Neural crest cell (in vitro differentiated cells): ENCODE measurements at places on chromosomes 5 and 9. TPM values are rescaled to one million over a fixed set of nuclear protein-coding genes. Genes with fewer than 3 reads are reported as not detected.

Gene ZNF354B
- 24.8 and 25.9 TPM in 2 replicates for total RNA-seq

Gene PCDHB8
- 1.3 and 1.8 TPM in 2 replicates for total RNA-seq

Gene ISL1
- 9.4 and 9.8 TPM in 2 replicates for total RNA-seq

- H3K27me3 ChIP-seq: peaks cover 67% of the 10 kb centered on the region
- H3K4me3 ChIP-seq: no peak overlapping the region
- no peak for DNase-seq
- H3K36me3 ChIP-seq: no peaks in the 10 kb centered on the region
Observed at GRCh38 chr9:124102363-124102762, 90.8 kb downstream of the LHX2 start.

- no peaks in the 10 kb centered on the region for H3K36me3 ChIP-seq
- H3K27me3 ChIP-seq: no peaks in the 10 kb centered on the region
- H3K4me3 ChIP-seq: no peak overlapping the region
- H3K27ac ChIP-seq: no peak overlapping the region
- no peak for DNase-seq
Observed at GRCh38 chr5:166031926-166032325, 2259.5 kb upstream of the WWC1 start.

- H3K4me1 ChIP-seq: no peaks in the 10 kb centered on the region
- no peak for DNase-seq
- H3K36me3 ChIP-seq: no peaks in the 10 kb centered on the region
- no peak overlapping the region for H3K4me3 ChIP-seq
- H3K27me3 ChIP-seq: no peaks in the 10 kb centered on the region
- H3K27ac ChIP-seq: no peak overlapping the region
Observed at GRCh38 chr9:31582071-31582470, 802.4 kb upstream of the ACO1 start.

- H3K27me3 ChIP-seq: peaks cover 3% of the 10 kb centered on the region
- no peak for DNase-seq
- H3K27ac ChIP-seq: peak overlapping the region; percentile 87
- peak overlapping the region; percentile 96 for H3K4me3 ChIP-seq
- peaks cover 35% of the 10 kb centered on the region for H3K36me3 ChIP-seq
- H3K4me1 ChIP-seq: peaks cover 58% of the 10 kb centered on the region
Observed at GRCh38 chr9:135905380-135906258, 1.7 kb downstream of the CAMSAP1 start.

GRCh38 chr5:119022017-119022745 lies 33.8 kb upstream of the DTWD2 start:
- no peak for DNase-seq
- no peaks in the 10 kb centered on the region for H3K4me1 ChIP-seq
- no peak overlapping the region for H3K27ac ChIP-seq

- peaks cover 2% of the 10 kb centered on the region for H3K36me3 ChIP-seq
- no peak overlapping the region for H3K4me3 ChIP-seq
- DNase-seq: no peak
- H3K27me3 ChIP-seq: no peaks in the 10 kb centered on the region
- peaks cover 27% of the 10 kb centered on the region for H3K4me1 ChIP-seq
Observed at GRCh38 chr9:8653855-8654254, 854.3 kb upstream of the DMAC1 start.

DNA sequence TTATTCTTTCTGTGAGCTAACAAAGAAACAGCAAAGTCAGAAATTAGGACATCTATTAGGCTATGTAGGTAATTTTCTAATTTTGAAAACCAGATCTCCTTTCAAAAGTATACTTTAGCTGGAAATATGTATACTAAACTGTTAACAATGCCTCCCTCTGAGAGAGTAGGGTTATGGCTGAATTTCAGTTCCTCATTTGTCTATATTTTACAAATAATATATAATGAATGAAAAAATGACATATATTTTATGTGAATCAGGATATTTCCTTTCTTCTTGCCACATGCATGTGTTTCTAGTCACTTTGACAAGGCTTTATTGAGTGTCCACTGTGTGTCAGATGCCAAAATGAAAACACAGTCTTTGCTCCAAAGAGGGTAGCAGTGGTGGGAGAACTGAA lies 15.4 kb downstream of the HACD4 start:
- no peak for DNase-seq
- no peak overlapping the region for H3K4me3 ChIP-seq
- H3K27ac ChIP-seq: no peak overlapping the region
- H3K27me3 ChIP-seq: no peaks in the 10 kb centered on the region
- peaks cover 10% of the 10 kb centered on the region for H3K36me3 ChIP-seq

GRCh38 chr5:169088028-169088725 lies 212.8 kb downstream of the SLIT3 start:
- no peak overlapping the region for H3K27ac ChIP-seq
- H3K4me1 ChIP-seq: peaks cover 44% of the 10 kb centered on the region
- no peaks in the 10 kb centered on the region for H3K27me3 ChIP-seq
- H3K36me3 ChIP-seq: no peaks in the 10 kb centered on the region
- no peak for DNase-seq

DNA sequence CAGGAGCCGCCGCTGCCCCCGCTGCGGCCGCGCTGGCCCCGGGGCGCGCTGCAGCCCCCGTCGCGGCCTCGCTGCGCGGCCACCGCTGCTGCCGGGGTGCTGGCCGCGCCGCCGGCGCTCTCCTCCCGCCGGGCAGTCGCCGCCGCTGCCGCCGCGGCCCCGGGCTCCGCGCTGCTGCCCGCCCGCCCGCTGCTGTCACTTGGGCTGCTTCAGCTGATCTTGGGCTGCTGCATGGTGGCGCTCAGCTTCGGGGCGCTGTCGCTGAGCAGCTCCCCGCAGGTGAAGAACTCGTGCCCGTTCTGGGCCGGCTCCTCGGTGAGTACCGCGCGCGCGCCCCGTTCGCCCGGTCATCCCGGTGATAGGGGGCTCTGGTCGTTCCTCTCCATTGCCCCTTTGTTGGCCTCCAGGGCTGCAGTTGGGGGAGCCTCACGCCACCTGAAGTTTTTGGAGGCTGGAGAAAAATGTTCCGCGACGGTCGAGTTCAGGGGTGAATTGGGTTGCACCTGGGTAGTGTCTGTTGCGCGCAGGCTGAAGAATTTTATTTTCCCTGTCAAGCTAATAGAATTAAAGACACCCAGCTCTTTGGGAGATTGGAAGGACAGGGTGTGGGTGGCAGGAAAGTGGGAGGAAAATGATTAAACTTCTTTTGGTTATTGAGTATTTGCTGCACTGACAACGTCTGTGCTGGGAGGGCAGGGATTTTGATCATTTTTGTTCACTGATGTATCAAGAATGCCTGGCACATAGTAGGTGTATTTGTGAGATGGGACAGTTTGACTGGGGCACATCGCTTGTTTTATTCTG lies 596 bp downstream of the ENTREP1 start:
- no peak overlapping the region for H3K27ac ChIP-seq
- H3K4me1 ChIP-seq: peaks cover 12% of the 10 kb centered on the region
- no peaks in the 10 kb centered on the region for H3K36me3 ChIP-seq
- DNase-seq: no peak
- H3K4me3 ChIP-seq: peak overlapping the region; percentile 76

DNA sequence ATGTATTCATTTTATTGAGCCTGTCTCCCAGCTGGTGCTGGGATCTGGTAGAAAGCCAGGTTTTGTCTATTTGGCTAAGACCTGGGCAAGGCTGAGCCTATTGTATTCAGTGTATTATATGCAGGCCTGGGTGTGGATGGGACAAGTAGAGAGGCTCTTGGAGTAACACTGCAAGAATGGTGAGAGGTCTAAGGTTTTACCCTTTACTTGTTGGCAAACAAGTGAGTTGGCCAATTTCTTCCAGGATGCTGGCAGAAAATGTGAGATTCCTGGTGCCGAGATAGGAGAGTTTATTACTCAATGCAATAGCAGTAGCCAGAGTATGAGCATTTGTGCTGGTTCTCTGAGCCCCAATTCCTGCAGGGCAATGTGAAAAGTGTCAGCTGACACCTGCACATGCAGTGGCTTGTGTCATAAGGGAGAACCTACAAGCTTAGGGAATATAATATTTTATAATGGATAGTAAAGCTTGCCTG lies 141.7 kb upstream of the PRLR start:
- H3K27ac ChIP-seq: no peak overlapping the region
- H3K36me3 ChIP-seq: no peaks in the 10 kb centered on the region
- peaks cover 7% of the 10 kb centered on the region for H3K4me1 ChIP-seq
- H3K4me3 ChIP-seq: no peak overlapping the region

GRCh38 chr9:37429441-37430285 lies 7.2 kb downstream of the GRHPR start:
- no peaks in the 10 kb centered on the region for H3K27me3 ChIP-seq
- peaks cover 16% of the 10 kb centered on the region for H3K36me3 ChIP-seq
- no peak for DNase-seq

DNA sequence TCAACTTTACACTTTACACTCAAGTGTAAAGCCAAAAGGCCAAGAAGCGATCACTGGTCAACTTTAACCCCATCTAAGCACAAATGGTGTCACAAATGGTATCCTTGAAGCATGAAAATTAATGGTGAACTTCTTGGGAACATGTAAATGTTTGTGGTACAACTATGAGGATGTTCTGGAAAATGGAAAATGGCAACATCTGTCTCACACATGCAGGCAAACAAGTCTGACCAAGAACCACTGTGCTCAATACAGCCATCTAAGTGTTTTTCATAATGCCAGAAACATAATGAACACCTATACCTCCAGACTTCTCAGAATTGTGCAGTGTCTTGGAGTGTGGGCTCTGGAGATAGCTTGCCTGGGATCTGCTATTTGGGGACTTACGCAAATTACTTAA lies 171.0 kb downstream of the GLIS3 start:
- no peak overlapping the region for H3K27ac ChIP-seq
- H3K4me3 ChIP-seq: no peak overlapping the region
- H3K4me1 ChIP-seq: peaks cover 4% of the 10 kb centered on the region
- H3K27me3 ChIP-seq: no peaks in the 10 kb centered on the region
- DNase-seq: no peak

DNA sequence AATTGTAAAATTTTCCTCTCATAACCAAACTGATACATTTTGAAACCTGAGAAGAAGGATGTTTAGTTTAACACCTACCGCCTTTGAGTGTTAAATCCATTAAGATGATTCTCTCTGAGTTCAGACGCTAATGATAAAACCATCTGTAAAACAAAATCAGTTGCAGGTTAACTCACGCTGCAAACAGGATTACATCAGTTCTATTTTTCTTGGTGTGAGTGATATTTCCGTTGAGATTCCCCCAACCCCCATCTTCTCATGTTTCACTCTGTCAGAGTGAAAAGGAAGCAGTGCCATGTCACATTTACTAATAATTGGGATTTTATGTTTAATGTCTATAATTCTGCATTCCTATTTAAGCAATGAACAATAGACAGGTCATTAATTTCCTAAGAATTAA lies 146.5 kb downstream of the FANCC start:
- H3K27me3 ChIP-seq: no peaks in the 10 kb centered on the region
- H3K4me1 ChIP-seq: peaks cover 28% of the 10 kb centered on the region
- peak overlapping the region; percentile 51 for H3K27ac ChIP-seq
- peaks cover 18% of the 10 kb centered on the region for H3K36me3 ChIP-seq
- no peak for DNase-seq

DNA sequence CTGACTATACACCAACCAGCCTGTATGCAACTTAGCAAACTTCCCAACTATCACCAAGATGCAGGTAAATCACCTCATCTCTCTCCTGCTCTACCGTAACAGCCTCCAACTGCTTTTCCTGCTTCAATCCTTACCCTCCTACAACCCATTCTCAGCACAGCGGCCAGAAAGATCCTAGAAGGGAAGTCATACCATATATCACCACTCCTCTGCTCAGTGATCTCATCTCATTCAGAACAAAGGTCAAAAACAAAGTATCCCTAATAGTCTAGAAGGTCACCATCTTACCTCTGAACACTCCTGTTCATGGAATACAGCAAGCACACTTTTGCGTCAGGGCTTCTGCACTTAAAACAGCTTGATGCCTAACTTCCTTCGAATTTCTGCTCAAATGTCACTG lies 62.2 kb upstream of the RNF38 start:
- no peak for DNase-seq
- H3K27ac ChIP-seq: peak overlapping the region; percentile 44

DNA sequence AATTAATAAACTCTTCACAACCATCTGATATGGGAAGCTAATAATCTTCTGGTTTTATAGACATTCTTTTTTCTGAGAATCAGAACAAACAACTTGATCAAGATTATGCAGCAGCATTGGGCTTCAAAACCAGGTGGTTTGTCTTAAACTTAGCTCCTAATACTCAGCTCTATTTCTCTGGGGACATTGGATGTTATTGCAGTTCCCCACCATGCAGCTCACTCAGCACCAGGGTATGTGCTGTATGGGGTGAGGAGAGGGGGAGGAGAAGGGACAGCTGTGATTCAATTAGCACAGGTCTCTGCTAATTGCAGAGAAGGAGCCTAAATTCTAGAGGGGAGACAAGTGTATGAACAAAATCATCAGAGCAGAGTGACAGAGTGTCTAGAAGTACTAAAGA lies 210.7 kb upstream of the TNC start:
- no peaks in the 10 kb centered on the region for H3K27me3 ChIP-seq
- H3K27ac ChIP-seq: no peak overlapping the region
- no peaks in the 10 kb centered on the region for H3K36me3 ChIP-seq
- no peaks in the 10 kb centered on the region for H3K4me1 ChIP-seq
- no peak for DNase-seq

DNA sequence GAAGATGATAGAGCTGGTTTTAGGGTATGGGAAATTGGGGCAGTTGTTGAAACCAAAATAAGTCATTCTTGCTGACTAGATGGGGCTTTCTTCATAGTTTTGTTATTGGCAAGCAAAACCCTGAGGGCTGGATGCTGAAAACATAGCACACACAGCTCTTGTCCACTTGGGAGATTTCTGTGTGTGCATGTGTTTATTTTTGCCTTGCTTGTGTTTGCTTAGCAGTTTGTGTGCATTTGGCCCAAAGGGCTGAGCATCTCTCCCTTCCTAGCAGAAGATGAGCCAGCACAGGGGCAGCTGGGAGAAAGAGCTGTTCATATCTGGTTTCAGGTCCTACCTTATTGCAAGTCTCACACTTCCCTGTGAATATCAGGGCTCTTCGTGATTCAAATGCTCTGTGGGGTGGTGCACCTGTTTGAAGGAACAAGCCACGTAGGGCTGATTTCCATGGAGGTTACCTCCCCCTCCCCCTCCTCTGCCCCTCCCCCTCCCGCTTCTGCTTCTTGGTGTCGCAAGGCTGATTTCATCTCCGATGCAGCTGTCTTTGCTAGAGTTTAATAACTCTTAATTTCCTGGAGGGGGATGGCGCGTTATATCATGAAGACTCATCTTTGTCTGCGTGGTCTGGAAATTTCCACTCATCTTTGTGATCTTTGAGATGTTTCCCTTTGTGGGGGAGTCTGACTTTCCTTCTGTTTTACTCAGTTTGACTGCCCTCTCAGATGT lies 296.5 kb downstream of the ARHGAP26 start:
- peaks cover 8% of the 10 kb centered on the region for H3K36me3 ChIP-seq
- H3K27me3 ChIP-seq: peaks cover 2% of the 10 kb centered on the region
- no peak overlapping the region for H3K4me3 ChIP-seq
- no peak overlapping the region for H3K27ac ChIP-seq
- H3K4me1 ChIP-seq: peaks cover 10% of the 10 kb centered on the region
